ENCODE measurements at places on chromosomes 6 and 20. TPM values are rescaled to one million over a fixed set of nuclear protein-coding genes. Genes with fewer than 3 reads are reported as not detected.

The MUC21 gene
- total RNA-seq = not detected

The IL20RA gene
- 0.36 TPM for total RNA-seq

The KIF13A gene
- 32.3 TPM for total RNA-seq

The FIG4 gene
- 32.8 TPM for total RNA-seq

The VSX1 gene
- 0.18 TPM for total RNA-seq

The SGK2 gene
- total RNA-seq = 2.3 TPM

The MAPK13 gene
- total RNA-seq = 3.5 TPM

The SPAG4 gene
- total RNA-seq = 0.64 TPM

The LY6G5B gene
- 7.3 TPM for total RNA-seq

The HCRTR2 gene
- total RNA-seq = 10.2 TPM

The HLA-G gene
- not detected for total RNA-seq

The BPIFA1 gene
- total RNA-seq = not detected

The DLK2 gene
- total RNA-seq = 6.2 TPM

The CCN2 gene
- 8.5 TPM for total RNA-seq

Measured in cerebellum (tissue), 4 donors.